ENCODE measurements at places on chromosomes 16 and 17.

DNA sequence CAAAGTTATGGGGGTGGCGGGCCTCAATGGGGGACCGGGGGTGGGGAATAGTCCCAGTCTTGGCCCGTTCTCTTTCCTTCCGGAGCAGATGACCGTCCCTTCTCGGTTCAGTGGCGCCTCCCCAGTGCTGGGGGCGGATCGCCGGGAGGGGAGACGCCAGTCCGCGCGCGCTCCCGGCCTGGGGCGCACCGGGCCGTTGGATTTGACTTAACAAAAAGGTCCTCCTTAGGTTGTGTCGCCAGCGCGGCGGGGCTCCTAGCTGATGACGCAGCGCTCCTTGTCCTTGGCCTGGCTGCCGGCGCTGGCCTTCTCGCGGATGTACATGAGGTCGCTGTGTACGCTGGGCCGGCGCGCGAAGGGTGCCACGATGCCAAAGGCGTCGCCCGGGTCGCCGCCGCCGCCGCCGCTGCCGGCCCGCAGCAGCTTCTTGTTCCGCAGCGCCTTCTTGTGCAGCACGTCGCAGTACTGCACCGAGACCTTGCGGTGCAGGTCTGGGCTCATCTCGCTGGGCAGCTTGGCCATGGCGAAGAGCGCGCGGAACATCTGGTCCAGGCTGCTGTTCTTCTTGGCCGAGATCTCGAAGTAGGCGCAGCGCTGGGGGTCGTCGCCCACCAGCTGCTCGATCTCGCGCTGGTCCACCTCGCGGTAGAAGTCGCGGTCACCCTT, 1.2 kb downstream of the RASD1 start:
- no peak for DNase-seq

- DNase-seq = no peak
Measured at GRCh38 chr17:47643116-47643515, 6.6 kb upstream of the KPNB1 start.

DNA sequence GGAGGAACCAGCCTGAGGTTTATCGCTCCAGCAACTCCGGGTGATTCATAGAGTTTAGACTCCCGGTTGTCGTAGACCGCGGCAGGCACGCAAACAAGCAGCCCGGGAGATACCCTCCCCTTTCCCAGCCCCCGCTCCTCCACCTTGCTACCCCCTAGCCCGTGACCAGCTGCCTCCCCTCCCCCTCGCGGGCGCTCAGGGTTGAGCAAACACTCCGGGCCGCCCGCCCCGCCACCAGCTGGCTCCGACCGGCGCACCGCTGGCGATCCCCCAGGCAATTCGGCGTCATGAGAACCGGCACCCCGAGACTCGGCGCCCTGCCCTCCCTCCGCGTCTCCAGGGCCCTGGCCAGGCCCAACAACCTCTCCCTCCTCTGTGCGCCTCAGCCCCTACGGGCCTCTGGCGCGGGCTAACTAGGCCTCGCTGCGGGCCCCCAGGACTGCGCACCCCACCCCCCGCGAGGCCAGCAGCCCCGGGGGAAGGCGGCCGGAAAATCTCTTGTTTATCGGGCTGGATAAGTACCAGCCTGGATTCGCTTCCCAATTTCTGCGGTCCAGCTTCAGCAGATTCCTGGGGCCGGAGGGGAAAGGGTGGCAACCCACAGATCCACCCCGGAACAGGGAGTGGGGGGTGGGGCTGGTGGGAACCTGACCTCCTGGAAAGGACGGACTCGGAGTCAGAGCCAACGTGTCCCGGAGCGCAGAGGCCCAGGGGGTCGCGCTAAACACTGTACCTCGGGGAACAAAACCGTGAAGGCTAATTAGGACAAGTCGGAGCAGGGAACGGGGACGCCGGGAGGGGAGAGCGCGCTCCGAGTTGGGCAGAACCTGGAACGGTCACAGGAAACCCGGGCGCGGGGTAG, 951 bp upstream of the GPRC5C start:
- DNase-seq = no peak

GRCh38 chr16:275786-276232, at the start of gene RGS11:
Gene RGS11 (minus strand): TSS chr16:275944. CDS start chr16:275911, 33 bp downstream.
- DNase-seq = no peak

- no peak for DNase-seq
Measured at GRCh38 chr16:81518439-81518757, 73.8 kb downstream of the CMIP start.

- DNase-seq = no peak
Measured at GRCh38 chr17:40097931-40098845, 2.2 kb downstream of the NR1D1 start.

DNA sequence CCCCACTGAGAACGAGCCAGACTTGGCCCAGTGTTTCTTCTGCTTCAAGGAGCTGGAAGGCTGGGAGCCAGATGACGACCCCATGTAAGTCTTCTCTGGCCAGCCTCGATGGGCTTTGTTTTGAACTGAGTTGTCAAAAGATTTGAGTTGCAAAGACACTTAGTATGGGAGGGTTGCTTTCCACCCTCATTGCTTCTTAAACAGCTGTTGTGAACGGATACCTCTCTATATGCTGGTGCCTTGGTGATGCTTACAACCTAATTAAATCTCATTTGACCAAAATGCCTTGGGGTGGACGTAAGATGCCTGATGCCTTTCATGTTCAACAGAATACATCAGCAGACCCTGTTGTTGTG, 631 bp downstream of the BIRC5 start:
- DNase-seq = no peak

DNA sequence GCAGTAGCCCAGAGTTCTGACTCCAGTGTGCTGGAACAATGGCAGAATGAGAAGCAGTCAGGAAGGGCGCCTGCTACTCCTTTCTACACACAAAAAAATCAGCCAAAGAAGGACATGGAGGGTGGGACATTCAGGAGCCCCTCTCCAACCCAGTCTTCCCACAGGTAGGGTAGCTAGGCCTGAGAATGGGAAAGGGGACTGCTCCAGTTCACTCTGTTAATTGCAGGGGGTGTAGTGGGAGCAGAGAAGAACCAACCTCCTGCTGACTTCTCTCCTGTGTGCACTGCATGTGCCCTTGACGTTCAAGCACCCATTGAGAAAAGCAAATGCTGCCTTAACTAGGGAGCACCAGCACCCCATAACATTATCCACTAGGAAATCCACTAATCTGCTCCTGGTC, 119.1 kb upstream of the IRX6 start:
- DNase-seq = no peak

DNA sequence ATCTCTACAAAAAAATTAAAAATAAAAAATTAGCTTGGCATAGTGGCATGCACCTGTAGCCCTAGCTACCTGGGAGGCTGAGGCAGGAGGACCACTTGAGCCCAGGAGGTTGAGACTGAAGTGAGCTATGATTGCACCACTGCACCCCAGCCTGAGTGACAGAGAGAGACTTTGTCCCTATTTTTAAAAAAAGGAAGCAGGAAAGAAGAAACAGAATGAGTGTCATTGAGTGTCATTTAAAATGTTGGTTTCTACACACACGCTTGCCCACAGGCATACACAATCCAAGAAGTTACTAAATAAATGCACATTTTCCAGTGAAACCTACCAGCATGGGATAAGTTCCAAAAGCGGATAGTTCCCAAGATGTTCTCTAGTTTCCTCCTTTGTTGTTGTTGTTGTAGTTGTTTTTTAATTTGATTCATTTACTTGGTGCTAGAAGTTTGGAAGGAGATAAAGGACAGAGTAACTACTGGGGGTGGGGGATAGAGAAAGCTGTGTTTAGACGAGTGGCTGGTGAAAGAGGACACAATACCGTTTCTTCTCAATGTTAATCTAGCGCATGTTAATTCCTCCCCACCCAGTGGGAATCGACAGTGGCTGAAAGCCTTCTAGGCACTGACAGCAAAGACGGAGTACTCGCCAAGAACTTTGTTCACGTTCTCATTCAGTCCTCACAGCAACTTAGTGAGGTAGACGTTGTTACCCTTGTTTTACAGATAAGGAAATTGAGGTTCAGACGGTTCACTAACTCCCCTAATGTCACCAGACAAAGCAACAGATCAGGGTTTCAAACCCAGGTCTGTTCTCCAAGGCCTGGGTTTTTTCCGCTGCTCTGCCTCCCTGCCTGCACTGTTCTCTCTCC, 17.3 kb downstream of the MRPS23 start:
- peak; percentile 49 for DNase-seq

DNA sequence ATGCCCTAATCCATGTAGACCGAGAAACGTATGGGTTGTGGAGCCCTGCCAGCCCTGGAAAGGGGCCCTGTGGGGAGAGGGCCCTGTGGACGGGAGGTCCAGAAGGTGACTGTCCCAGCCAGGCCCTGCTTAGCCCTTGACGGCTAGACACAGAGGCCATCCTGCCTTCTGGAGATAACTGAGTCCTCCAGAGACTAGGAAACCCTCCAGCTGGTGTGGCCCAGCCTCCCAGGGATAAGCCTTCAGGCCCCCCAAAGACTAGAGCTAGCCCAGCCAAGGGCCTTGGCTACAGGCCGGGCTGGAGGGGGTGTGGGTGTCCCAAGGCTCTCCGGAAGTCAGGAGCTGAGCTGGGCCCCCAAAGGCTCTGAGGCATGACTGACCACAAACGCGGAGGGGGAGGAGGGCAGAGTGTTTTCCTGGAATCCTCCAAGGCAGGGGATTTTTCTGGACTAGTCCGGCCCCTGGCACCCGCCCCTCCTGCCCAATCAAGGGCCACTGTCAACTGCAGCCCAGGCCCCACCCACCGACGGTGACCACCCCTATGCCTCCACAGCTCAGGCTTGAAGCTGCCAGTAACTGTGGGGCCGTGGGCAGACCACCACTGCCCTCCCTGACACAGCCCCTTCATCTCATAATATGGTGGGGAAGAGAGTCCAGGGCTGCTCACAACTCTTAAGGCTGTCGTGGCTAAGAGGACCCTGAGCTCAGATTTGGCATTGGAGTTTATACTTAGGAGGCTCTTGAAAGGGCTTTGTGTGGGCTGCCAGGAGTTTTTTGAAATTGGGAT, 885 bp upstream of the VASN start:
- no peak for DNase-seq
